Adrenal gland (tissue), 19 donors: ENCODE measurements at places on chromosomes 3 and 15. TPM values are rescaled to one million over a fixed set of nuclear protein-coding genes. Genes with fewer than 3 reads are reported as not detected.

Gene C3orf22
- not detected for total RNA-seq

Gene RSL24D1
- 53.1 TPM for total RNA-seq

DNA sequence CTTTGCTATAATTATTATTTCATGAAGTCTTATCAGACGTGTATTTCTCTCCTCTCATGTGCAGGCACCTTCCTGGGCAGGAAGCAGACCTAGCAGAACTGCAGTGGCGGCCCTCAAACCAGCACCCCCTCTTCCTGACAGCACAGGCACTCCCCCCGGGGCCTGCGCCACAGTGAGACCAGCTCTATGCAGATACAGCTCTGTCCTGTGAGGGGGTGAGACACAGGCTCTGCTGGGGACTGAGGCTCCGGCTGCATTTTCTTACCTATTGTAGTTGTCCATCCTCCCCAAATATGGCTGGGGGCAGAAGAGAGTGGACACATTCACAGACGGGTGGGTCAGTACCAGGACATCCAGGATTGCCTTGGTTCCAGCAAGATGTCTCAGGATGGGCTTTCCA is 5.0 kb downstream of the CISH start:
- DNase-seq: no peak
- H3K4me1 ChIP-seq: peaks cover 18% of the 10 kb centered on the region
- no peak overlapping the region for H3K27ac ChIP-seq
- H3K4me3 ChIP-seq: no peak overlapping the region

DNA sequence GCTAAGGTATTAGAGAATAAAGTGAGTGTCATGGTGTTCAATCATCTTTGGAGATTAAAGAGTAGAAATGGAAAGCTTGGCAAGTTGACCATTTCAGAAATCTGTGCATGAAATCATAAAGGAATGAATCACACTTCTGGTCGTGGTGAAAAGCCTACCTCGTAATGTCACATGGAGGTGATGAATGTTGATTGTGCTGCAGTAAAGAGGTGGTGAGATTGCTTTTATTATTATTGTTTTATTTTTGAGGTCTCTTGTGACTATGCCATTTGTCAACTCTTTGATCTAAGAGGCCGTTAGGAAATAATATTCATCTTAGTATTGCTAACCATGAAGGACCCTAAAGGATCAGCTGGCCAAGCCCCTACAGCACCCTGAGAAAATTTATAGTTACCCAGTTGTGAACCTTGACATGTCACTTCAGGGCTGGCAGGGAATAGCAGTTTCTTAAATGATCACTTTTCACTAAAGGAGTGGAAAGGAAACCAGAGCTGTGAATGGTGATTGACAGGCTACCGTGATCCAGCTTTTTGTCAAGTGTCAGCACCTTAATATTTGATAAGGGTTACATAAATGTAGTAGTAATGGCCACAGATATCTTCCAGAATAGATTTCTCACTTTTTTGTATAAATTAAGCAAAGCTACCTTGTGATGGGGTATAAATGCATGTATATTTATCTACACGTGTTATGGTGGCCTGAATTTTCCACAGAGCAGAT is 203.9 kb downstream of the PTPRG start:
- H3K4me3 ChIP-seq: no peak overlapping the region
- no peaks in the 10 kb centered on the region for H3K27me3 ChIP-seq
- no peak for DNase-seq

- H3K4me1 ChIP-seq: no peaks in the 10 kb centered on the region
- no peaks in the 10 kb centered on the region for H3K36me3 ChIP-seq
- H3K27me3 ChIP-seq: no peaks in the 10 kb centered on the region
- no peak for DNase-seq
- no peak overlapping the region for H3K4me3 ChIP-seq
- H3K27ac ChIP-seq: no peak overlapping the region
These were observed 211.9 kb upstream of the GOLGA6L4 start for GRCh38 chr15:84023636-84024035.
